Urothelium cell line (cell line): ENCODE measurements at places on chromosomes 16 and 17.
A peak's percentile ranks its signal among the peaks of the same experiment; 100 is the strongest.

DNA sequence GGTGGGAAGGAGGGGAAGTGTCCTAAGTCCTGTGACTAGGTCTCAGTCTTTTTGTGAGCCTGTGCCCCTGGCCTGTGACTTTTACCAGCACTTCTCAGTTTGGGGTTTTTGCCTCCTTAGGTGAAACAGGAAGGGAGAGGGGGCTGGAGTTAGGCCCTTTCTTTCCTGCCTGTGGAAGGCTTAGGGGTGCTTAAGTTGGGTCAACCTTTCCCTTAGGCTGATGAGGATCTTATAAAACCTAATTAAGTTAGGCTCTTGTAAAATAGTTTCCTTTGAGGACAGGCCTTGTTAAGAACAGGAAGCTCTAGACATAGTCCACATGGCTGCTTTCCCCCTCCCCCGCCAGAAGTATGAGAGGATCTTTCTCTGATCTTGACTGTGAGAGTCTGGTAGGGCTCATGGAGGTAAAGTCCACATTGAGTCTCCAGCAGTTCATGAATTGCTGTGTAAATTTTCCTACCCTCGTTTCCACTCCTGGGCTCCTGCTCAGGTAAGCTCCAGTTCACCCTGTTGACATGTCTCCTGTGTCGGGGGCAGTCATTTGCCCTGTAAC lies 17.0 kb upstream of the DNASE1 start:
- no peak for DNase-seq

DNA sequence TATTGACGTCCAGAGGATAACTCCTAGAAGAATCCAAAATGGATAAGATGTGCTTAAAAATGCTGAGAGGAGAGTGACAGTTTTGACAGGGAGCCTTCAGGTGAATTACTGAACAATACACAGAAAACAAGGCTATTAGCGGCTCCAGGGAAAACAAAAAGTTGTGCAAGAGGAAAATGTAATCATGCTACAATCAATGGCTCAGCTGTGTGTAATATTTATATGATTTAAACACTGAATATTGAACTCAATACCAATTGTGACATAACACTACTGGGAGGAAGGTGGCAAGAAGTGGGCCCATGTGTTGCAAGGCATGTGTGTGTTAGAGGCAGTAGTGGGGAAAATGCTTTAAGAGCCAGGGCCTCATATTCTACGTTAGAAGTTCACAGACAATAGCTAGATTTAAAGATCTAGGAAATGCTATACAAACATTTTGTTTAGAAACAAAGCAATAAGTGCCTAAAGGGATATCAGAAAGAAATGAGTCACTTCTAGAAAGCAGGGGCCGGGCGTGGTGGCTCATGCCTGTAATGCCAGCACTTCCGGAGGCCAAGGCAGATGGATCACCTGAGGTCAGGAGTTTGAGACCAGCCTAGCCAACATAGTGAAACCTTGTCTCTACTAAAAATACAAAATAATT lies 253.2 kb upstream of the IRX5 start:
- no peak for DNase-seq

- no peak for DNase-seq
These were observed 139.5 kb downstream of the SNX11 start for GRCh38 chr17:48247038-48247437.

- no peak for DNase-seq
These were observed 3.5 kb downstream of the GPATCH8 start for GRCh38 chr17:44499722-44500121.

DNA sequence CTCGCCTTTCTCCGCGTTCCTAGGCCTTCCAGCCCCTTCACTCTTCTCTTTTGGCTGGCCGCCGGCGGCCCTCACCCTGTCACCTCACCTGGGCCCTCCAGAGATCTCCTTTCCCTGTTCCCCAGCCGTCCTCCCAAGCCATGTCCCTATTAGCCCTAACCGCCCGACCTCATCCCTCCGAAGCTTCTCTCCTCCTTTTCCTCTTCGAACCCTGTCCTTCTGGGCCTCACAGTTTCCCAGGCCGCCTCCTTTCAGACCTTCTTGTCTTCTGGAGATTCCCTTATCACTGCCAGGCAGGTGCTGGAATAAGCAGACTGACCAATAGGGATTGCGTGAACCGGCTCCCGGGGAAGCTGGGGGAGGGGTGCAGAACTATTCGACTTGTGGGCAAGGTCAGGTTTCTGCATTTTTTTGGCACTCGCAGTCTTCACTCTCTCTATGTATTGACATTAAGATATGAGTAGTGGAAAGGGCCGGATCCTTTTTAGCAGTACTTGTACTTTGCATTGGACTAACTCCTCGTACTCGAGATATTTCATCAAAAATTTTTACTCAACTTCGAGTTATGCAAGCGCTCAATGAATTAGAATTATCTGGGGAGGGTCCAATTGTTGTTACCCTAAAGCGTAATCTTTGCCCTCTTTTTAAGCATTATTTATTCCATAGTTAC lies 690 bp downstream of the RHOT1 start:
- peak; percentile 52 for DNase-seq

DNA sequence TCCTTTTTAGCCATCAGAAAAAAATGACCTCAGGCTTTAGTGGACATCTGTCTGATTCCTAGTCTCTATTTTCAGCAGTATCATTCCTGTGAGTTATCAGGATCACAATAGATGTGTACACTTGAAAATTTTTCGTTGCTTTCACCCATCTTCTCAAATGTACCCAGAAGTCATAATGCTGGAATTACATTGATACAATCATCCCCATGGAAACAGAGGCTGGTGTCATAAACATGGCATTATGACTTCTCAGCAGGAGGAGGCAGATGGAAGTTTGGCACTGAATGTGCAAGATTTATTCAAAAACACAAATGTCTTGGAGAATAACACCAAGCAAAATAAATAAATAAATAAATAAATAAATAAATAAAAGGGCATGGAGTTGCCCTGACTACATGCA lies 292.5 kb downstream of the PHKB start:
- no peak for DNase-seq

- no peak for DNase-seq
These were observed 15.4 kb downstream of the SRP68 start for GRCh38 chr17:76056882-76057281.

DNA sequence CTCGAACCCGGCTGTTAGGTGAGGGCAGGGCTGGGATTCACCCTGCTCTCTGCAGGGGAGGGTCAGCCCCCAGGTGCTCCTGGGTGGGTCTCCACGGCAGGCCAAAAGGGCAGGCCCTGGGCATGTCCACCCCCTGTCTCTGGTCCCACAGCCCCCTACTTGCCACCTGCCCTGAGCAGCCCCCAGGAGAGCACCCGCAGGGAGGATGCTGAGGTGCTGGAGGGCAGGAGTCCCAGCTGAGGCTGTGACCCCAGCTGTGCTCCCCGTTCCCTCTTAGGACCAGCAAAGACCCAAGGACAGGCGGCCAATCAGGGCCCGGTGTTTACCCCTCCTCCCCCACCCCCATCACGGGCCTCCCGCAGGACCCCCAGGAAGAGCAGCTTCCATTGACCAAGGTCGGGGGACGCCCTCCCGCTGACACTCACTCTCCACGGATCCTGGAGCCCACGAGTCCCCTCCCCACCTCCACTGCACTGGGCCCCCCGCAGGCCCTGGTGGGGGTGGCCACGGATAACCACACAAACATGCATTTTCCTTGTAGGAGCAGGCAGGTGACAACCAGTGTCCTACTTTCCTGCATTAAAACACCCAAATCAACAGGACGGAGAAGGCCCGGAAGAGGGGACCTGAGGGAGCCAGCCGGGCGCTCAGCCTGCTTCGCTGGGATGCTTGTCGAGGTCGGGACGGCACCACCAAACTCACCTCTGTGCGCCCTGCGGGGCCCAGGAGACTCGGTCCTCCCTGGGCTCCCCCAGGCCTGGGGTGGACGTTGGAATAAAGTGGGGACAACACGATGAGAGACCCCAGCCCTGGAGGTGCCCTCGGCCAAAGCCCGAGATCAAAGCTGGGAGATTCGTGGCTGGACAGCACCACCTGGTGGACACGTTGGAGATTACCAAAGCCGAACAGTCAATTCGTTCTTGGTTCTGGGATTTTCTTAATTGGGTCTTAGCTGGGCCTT lies 22.5 kb upstream of the ENPP7 start:
- peak; percentile 75 for DNase-seq

DNA sequence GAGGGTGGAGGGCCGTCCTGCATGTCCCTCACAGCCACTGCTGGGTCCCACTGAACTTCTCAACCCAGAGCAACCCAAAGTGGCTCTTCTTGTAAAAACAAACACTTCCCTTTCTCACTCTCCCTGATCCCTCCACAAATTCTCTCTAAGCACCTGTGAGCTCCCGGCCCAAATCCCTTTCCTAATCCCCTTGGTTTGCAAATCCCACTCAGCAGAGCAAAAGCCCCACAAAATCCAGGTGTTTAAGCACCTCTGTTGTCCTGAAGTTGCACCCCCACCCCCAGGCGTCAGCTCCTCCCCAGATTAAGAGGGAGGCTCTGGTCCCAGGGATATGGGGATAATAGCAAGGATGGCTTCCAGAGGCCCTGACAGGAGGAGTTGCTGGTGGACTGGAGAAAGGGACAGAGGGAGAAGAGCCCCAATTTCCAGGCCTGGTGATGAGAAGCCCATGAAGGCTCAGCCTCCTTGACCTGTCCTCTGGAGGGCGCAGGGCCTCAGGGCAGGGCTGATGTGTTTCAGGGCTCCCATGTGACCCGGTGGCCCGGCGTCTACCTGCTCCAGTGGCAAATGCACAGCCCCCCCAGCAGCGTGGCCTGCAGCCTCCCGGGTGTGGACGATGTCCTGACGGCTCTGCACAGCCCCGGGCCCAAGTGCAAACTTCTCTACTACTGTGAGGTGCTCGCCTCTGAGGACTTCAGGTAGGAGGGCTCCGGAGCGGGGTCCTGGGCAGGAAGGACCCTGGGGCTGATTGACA lies 23.0 kb downstream of the NAGPA start:
- DNase-seq: no peak

DNA sequence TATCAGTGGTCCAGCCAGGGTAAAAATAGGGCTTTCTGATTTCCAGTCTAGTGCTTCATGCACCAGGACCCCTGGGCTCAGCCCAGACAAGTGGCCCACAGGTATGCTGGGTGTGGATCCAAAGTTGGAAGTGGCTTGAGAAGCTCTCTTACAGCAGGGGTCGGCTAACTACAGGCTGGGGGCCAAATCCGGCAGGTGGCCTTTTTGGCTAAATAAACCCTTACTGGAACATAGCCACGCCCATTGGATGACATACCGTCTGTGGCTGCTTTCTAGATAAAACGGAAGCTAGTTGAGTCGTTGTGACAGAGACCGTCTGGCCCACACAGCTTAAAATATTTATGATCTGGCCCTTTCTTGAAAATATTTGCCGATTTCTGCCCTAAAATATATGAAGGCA lies 119.0 kb upstream of the CDC42EP4 start:
- DNase-seq: no peak

DNA sequence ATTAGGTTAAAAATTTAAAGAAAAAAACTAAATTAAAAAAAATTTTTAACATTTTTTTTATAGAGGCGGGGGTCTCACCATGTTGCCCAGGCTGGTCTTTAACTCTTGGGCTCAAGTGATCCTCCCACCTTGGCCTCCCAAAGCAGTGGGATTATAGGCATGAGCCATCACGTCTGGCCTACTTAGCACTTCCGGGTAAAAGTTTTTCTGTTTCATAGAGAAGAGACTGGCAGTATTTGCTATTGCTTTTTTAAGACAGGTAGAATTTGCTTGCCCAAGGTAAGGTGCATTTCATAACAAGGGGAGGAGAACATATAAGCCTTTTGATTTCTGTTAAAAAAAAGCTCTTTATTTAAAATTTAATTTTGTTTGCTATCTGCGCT lies 12.0 kb upstream of the HAPSTR1 start:
- no peak for DNase-seq

- no peak for DNase-seq
These were observed 3.1 kb upstream of the C16orf74 start for GRCh38 chr16:85753976-85754375.

DNA sequence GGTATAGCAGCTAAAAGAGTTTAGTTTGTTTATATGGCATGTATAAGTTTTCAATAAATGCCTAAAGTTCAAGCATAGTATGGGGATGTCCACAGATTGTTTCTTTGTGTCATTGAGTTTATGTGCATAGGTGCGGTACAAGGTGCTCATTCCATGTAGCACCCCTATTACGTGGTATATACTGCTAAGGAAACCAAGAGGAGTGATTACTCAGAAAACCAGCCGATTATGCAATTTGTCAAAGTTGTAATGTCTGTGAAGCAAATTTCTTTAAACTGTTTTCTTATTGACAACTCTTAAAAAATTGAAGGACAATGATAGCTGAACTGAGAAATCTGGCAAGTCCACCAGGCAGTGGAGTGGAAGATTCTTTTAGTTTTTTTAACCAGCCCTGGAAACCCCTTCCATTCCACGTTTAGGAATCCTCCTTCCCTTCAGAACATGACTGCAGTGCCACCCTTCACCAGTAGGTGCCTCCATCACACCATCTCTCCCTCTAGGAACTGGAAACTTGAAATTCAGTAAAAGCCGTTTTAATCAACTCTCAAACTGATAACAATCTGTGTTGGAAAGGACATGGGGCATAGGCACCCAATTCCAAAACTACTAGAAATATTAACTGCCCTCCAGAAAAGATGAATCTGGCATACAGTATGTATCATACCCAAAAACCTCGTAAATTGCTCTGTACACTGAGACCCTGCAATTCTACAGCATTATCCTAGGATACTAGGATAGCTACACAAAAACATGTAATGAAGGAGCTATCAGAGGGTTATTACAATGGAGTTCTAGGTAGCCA lies 43.5 kb downstream of the REXO5 start:
- DNase-seq: peak; percentile 37

GRCh38 chr17:4815043-4815675 lies 8.2 kb downstream of the PLD2 start:
- DNase-seq: no peak

DNA sequence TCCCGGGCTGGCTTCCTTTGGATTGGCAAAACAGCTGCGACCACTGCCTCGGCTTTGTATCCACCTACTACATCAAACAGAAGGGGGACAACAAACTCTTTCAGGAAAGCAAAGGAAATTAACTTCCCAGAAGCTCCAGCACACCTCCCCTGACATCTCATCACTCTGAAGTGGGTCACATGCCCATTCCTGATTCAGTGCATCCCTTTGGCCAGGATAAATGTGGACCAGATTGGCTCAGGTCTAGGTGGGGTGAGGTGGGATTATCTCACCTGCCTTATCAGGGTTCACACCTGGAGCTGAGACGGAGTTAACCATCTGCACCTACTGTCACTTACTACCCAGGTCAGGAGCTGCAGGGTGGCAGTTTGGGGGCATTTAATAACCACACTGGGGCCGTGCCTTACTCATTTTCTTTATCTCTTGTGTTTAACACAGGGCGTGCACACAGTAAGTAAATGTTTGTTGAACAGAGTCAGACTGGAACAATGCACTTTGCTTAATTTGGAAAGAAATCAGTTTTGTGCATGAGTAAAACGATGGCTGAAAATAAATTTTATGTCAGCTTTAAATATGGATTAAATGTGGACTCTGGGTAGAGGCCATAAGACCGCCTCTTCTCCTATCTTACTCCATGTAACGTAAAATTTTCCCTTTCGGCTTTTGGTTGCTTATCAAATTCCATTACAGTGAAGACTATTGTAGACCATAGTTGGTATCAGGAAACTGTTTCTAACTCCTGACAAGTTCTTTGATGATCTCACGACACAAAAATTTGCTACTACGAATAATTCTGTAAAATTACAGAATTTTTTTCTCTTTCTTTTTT lies 36.0 kb downstream of the IQCK start:
- DNase-seq: peak; percentile 23
